Stimulated activated CD8-positive, alpha-beta memory T cell treated with anti-CD3 and anti-CD28 coated beads, Interleukin-7, amount 100 ng/mL, for 24 hours (primary cell): ENCODE measurements at places on chromosomes 13 and 19.

DNA sequence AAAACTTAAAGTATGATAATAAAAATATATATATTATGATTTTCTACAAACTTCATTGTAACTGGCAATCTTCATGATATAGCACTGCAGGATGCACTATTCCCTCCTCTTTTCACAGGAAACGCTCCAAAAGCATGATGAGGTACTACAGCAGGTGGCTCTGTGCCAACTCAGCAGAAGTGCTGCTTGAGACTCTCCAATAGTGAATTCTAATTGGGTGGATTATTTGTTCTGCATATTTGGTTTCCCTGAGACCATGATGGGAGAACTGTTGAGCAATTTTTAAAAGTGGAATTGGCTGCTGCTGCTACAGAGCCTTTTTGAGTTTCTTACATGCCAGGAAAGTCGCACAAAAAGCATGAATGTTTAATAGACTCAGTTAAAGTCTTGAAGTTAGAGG lies 1782.4 kb upstream of the PCDH20 start:
- no peak for DNase-seq

GRCh38 chr13:60169239-60170031 lies 5.7 kb upstream of the DIAPH3 start:
- DNase-seq: no peak

- no peak for DNase-seq
These were observed 10.1 kb upstream of the GTF2F1 start for GRCh38 chr19:6402837-6403608.

DNA sequence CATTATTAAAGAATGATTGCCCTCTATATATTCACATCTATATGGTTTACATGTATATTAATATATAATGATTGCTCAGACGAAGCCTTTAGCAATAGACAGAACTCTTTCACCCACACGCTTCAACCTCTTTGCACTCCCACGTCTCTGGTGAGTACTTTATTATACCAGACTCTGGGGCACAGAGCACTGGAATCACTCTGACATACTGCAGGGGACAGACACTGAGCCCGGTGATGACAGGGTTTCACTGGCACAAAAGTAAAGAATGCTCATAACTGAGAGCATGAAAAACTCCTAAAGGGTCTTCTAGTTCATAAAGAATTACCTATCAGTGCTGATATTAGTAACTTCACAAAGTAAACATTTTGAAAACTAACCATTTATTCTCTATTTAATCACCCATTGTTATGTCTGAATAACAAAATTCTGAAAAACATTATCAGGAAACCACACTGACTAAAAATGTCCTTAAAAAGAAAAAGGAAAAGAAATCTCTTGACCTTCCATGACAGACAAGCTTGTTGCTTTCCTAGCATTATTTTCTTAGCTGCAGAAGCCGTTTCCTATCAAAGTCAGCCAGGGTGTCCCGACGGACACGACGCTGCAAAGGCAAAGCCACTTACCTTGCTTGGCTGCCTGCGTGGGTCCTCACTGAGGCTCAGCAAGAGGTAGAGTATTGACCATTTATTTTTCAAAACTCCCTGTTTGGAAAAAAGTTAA lies 29.1 kb downstream of the TUBGCP3 start:
- DNase-seq: no peak

DNA sequence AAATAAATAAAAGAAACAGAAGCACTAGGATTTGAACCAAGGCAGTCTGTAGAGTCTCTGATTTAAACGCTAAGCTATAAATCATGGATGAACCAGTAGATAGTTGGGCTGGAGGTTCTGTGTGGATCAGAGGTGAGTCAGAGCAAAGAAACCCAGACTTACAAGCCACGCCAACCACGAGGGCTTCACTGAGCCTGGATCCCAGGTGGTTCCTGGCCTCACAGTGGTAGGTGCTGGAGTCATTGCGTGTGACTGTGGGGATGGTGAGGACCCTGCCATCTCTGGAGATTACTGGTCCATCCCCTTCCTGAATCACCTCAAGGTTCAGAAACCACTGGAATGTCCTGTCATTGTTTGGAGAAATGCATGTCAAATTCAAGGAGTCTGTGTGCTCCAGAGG lies 19.3 kb upstream of the CEACAM20 start:
- DNase-seq: no peak

DNA sequence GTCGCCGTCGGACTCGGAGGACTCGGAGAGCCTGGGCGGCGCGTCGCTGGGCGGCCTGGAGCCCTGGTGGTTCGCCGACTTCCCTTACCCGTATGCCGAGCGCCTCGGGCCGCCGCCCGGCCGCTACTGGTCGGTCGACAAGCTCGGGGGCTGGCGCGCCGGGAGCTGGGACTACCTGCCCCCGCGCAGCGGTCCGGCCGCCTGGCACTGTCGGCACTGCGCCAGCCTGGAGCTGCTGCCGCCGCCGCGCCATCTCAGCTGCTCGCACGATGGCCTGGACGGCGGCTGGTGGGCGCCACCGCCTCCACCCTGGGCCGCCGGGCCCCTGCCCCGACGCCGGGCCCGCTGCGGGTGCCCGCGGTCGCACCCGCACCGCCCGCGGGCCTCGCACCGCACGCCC lies 2.5 kb upstream of the GRWD1 start:
- DNase-seq: no peak

- DNase-seq: no peak
These were observed 1411.2 kb upstream of the MIR17HG start for GRCh38 chr13:89936256-89936655.

DNA sequence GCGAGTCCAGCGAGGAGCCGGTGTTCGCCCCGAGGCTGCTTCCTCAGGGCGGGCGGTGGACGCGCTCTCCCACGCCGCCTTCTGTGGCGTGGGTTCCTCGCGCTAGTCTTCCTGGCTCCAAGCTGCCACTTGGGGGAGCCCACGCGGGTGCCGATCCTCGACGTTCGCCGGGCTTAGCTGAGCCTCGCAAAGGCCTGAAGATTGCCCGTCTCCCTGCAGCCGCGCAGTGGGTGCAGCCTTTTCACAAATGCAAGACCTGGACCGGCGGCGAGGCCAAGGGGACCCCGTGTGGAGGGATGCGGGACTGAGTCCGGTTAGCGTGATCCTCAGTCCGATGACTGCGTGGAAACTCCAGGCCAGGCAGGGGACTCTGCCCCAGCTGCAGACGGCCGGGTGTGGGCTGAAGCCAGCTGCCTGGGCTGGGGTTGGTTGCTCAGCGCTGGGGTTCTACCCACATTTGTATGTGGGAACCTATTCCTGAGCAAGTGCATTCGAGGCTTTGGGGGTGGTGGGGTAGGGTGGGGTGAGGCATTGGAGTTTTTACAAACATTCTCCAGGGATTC lies 16.6 kb upstream of the LRP3 start:
- no peak for DNase-seq

- no peak for DNase-seq
These were observed 21.6 kb downstream of the FXYD5 start for GRCh38 chr19:35176181-35176570.

DNA sequence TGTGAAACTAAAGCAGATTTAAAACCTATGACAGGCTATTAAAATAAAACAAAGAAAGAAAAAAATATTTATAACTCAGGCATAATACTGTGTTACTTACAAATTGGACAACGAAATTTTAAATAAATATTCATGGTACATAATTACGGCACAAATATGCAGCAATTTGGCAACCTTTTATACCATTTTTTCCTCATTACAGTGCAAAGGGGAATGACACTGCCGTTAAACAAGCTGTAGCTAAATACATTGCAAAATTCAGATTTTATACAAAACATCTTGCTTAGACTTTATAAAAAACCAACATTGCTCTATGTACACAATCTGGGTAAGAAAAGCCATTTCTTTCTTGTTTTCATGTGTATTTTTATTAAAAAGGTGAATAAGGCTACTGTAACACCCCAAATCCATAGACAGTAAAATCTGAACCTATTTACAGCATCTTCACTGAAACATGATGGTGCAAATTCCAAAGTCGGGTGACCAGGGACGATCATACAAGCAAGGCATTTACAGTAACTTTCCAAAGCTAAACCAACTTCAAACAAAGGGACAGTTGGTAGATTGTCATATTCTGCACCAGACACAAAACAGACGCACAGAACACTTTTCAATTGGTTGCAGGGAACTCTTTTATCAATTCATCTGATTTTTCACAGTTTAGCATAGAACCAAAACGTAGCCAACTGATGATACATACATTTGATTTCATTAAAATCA lies 45.5 kb downstream of the EFNB2 start:
- DNase-seq: no peak

- no peak for DNase-seq
These were observed 2.1 kb downstream of the PROSER1 start for GRCh38 chr13:39035799-39036198.

GRCh38 chr13:107233541-107233940 lies 665.6 kb upstream of the ARGLU1 start:
- no peak for DNase-seq

DNA sequence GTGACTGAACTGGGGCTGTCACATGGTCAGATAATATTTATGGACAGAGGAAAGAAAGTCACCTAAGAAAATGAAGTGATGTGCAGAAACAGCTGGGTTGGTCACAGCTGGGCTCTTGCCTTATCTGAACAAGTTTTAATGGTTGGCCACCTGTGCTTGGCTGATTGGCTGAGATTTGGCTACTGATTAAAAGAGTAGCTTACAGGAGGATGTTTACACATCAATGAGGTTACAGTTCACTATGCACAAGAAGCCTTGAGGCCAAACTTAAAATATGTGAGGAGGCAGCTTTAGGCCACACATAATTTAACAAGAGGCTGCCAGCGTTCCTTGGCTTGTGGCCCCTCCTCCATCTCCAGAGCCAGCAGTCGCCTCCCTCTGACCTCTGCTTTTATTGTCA lies 99.2 kb upstream of the C1QTNF9B start:
- DNase-seq: no peak

DNA sequence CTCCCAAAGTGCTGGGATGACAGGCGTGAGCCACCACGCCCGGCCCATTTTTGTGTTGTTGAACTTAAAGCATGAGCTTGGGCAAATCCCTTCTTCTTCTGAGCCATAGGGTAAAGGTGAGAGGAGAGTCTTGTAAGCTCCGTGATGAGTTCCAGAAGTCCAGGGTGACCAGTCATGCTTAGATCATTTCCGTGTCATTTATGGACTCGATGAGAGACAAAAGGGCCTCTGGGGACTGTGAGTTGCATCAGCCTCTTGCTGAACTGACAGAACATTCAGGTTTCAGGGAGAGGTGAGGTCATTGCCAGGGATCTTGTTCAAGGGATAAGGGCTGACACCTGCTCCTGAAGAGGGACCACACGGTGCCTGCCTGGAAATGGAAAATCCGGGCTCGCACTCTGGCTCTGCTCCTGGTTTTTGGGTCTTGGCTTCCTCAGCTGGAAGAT lies 53.6 kb downstream of the GADD45B start:
- no peak for DNase-seq

GRCh38 chr19:45123440-45123850 lies 30.5 kb downstream of the PPP1R37 start:
- DNase-seq: no peak

GRCh38 chr19:13085666-13086065 lies 17.0 kb downstream of the LYL1 start:
- no peak for DNase-seq

DNA sequence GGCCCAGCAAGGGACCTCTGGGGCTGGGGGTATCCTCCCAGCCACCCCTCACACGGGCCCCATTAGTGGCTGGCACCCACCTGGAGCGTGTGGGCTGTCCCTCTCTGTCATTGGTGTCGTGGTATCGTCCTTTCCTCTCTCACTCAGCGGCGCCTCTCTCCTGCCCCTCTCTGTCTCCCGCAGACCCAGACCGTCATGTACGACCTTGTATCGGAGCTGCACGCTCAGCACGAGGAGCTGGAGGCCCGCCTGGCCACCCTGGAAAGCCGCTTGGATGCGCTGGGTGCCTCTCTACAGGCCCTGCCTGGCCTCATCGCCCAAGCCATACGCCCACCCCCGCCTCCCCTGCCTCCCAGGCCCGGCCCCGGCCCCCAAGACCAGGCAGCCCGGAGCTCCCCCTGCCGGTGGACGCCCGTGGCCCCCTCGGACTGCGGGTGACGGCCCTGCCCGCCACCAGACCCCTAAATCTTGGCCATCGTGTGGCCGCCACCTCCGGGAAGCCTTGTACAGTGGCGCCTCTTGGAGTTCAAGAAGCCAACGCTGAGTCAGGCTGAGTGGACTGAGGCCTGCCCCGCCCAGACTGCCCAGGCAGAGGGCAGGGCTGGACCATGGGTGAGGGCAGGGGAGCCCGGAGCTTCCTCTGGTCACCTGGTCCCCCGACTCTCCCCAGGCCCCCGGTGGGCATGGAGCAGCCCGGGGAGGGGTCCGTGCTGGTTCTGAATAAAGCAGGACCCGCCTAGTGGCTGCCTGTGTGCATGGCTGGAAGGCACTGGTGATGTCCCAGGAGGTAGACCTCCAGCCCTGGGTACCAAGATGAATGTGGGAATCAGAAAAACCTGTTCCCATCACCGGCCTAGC lies 9.8 kb upstream of the ARRDC2 start:
- no peak for DNase-seq

- DNase-seq: no peak
These were observed 101.3 kb downstream of the OLFM4 start for GRCh38 chr13:53129864-53130393.

DNA sequence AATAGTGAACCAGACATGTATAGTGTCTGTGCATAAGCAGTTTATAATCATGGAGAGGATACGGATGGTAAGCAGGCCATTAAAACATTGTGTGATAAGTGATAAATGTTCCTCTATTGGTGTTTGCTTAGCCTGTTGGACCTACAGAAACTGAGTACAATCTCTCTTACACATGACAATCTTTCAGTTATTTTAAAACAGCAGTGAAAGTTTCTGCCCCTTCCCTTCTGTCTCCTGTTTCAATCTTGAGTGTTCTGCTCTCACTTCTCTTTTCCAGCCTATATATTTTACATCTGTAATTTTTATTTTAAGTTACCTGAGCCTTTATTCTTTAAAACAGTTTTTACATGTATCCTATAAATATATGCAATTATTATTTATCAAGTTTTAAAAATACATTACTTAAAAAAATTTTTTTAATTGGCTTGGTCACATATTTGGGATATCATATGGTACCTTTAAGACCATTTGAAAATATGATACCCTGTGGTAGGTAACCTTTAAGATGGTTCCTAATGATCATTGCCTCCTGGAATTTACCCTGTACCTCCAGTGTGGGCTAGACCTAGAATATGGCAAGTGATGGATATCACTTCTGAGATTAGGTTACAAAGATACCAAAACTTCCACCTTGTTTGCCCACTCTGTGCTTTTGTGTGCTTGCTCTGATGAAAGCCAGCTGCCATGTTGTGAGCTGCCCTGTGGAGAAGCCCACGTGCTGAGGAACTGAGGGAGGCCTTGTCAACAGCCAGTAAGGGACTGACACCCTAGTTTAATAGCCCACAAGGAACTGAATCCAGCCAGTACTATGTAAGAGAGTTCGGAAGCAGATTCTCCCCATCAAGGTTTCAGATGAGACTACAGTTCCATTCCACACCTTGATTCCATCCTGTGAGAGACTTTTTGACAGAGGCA lies 99.3 kb downstream of the DHRS12 start:
- DNase-seq: no peak
